NCI-H1930 (cell line): ENCODE measurements at places on chromosomes 4 and X.

GRCh38 chrX:10507181-10507580 is 113.2 kb downstream of the MID1 start:
- DNase-seq, result no peak

- no peak for DNase-seq
Measured at GRCh38 chr4:170729236-170729635, 639.5 kb upstream of the AADAT start.

DNA sequence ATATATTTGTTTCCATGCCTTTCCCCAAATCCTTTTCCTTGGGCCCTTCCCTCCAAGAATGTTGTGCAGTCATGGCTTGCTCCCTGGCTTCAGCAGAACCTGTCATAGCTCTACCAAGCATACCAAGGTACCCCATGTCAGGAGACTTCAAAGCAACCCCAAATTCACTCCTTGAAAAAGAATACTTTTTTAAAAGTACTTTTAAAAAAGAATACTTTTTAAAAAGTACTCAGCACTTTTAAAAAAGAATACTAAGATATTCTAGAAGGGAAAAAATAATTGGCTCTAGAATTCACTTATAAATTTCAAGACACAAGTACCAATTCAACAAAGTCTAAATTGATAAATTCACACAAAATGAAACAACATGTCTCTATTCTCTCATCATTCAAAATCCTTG is 76.0 kb downstream of the NR3C2 start:
- no peak for DNase-seq

- no peak for DNase-seq
Measured at GRCh38 chr4:113962016-113962347, 17.5 kb downstream of the ARSJ start.

GRCh38 chr4:18213576-18214198 is 192.1 kb upstream of the LCORL start:
- no peak for DNase-seq
